Fibroblast of skin of scalp (primary cell): ENCODE measurements at places on chromosomes 2 and 18.

- DNase-seq, result no peak
Observed at GRCh38 chr2:42049221-42050009, 1.6 kb downstream of the PKDCC start.

- peak; percentile 29 for DNase-seq
Observed at GRCh38 chr2:120029672-120030640, 17.1 kb downstream of the EPB41L5 start.

DNA sequence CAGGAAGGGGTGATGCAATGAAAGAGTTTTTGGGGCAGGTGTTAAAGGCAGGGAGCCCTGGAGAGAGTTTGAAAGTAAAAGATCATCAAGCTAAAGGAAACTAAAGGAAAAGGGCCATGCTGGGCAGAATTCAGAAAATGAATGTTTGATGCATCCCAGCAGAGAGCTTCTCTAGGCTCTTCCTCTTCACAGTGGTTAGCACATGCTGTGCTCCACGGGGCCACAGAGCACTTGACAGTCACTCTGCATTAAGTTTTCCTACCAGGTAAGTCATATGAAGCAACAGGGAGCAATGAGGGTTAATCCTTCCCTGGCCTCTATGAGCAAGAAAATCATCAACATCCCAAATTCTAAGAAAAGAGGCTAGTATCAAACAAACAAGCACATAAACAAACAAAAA is 895.2 kb downstream of the TRIB2 start:
- DNase-seq, result no peak

DNA sequence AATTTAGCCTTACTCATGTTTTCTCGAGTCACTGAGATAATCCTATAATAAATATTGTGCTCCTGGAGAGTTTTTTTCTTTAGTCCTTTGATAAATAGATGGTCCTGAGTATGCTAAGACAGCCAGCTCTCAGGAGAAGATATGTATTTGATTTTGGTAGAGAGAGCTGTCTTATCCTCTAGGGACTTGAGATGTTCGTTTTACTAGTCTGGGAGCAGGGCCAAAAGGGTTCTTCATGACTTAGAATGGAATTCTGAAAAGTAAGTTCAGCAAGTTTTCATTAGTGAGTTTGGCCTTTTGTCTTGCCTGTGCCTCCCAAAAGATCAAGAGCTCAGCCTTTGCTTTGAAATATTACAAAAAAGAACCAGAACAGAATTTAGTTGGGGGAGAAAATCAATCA is 246.7 kb downstream of the BABAM2 start:
- peak; percentile 97 for DNase-seq

DNA sequence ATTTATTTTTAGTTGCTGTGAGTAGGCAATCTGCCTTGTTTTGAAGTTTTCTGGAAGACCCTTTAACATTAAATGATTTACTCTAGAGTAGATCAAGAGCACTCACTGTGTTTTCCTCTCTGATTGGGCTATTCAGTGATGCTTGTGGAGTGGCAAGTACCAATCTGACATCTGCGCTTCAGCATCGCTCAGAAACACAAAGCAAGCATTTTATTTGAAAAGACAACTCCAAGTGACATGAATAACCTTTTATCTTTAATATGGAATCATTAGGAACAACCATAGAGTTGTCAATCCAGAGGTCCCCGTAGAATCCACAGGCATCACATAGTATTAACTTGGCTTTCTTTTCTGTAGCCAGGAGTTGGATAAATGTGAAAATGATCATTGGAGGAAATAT is 114.7 kb downstream of the CPS1 start:
- no peak for DNase-seq

DNA sequence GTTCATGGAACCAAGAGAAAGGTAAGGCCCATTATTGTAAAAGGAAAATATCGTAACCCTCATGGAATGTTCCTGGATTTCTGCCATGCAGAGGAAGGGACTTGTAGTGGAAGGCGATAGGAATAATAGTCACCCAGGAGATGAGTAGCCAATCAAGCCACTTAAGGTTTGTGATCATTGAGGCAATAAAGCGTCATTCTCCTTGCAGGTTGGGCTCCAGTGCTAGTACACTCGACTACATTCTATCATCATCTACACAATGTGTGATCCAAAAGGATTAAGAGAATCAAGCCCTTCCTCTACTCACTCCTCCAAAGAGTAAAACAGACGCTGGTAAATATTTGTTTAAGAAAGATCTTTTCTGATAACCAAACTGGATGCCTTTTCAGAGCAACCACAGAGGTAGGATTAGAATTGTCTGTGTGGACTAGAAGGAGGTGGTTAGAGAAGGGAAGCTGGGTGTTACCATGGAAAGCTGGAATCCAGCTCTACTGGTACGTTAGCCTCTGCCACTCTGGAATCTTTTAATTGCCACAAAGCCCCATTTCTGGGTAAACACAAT is 245.7 kb downstream of the IKZF2 start:
- no peak for DNase-seq

GRCh38 chr2:108377401-108377800 is 353 bp upstream of the SULT1C4 start:
- peak; percentile 39 for DNase-seq

DNA sequence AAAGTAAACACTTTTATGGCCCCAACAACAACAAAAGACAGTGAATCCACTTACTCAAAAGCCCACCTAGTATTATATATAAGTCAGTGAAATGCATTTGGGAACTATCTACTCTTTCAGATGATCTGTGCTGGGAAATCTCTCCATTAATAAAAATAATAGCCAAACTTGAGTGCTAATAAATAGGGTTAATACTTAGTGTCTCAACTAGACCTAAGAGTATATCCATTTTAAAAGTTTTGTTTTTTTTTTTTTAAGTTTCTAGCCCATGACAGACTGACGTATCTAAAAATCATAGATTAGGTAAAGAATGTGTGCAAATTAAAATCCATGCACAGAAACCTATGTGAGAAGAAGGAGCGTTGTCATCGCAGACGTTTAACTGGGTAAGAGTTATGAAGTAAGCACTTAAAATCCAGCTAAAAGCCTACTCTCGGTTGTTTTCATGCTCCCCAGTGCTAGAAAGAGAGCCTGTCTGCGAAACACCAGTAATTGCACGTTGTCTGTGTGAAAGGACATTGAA is 83.4 kb upstream of the PELI1 start:
- no peak for DNase-seq

DNA sequence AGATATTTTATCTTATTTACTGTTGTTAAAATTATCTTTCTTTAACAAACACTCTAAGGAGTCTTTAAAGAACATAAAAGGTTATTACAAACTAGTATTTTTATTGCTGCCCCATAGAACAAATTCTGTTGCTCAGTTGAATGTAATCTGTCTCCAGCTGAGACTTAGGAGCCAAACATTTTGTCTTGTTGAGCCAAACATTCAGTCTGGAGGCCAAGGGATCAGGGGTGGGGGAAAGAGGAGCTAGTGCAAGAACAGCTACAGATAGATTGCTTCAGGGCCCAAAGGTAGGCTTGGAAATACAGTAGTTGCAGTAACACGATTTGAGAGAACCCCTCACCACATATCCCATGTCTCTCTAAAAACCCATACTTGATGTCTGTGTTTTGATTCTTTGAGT is 51.2 kb downstream of the TPGS2 start:
- no peak for DNase-seq

DNA sequence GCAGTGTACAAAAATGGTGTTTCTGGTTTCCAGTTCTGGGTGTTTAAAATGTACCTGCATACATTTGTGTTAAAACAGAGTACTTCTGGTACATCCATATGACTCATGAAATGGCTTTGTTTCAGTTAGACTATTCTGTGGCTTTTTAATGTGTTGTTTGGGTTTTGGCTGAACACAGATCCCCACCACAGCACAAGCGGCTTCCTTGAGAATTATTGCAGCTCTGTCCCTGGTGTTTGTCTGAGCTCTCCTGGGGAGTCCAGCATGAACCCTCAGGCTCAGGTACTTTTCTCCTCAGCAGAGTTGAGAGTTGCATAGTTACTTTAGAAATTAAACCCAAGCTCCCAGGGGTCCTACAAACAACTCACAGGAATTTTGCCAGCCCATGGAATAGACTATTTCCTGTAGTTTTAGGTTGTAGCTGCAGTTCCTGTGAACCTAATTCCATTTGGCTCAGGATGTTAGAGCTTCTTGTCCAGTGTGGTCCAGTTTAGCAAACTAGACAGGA is 64.8 kb upstream of the EML6 start:
- peak; percentile 53 for DNase-seq

DNA sequence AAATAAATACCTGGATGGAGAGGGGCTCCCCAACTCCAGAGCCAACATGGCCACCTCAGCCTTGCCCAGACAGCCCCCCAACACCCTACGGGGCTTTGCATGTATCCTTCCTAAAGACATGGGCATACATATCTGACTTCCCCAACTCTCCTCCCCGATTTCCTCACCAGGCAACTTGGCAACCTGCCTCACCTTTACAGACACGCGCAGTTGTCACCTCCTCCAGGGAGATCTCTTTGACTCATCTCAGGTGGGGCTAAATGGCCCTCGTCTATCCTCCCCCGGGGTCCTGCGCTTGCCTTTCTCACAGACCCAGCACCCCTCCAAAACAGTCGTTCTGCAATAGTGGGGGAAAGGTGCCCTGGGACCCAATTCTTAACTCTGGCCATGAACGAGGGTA is 10.6 kb upstream of the BIN1 start:
- no peak for DNase-seq

GRCh38 chr2:224938651-224939182 is 103.6 kb downstream of the DOCK10 start:
- DNase-seq, result no peak

DNA sequence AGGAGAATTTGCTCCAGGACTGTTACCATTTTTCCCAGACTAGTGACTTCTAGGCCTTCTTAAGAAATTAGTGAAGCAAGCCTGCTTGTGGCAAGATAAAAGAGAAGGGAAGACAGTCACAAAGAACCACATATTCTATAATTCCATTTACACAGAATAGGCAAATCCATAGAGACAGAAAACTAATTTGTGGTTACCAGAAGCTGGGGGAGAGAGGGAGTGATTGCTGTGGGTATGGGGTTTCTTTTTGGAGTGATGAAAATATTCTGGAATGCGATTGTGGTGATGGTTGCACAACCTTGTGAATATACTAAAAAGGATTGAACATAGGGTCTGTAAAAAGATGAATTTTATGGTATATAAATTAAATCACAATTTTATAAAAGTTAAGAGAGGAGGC is 37.5 kb upstream of the SIX2 start:
- DNase-seq, result peak; percentile 82

- DNase-seq, result no peak
Observed at GRCh38 chr2:62568983-62569837, 63.2 kb upstream of the TMEM17 start.

DNA sequence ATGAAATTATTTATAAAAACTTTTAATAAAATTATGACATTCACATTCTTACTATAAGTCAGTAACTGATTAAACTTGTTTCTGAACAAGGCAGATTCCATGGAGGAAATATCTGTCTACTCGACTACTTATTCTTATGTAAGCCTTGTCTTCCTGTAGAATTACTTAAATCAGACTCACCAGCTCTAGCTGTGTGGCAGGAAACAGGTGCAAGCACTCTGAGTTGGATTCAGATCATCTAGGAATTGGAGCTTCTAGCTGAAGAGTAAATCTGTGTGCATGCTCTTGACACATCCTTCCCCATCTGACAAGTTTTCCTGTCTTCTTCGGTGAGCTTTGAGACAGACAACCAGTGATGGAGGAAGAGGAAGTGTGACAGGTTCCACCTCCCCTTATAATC is 284.7 kb downstream of the TRIB2 start:
- no peak for DNase-seq

DNA sequence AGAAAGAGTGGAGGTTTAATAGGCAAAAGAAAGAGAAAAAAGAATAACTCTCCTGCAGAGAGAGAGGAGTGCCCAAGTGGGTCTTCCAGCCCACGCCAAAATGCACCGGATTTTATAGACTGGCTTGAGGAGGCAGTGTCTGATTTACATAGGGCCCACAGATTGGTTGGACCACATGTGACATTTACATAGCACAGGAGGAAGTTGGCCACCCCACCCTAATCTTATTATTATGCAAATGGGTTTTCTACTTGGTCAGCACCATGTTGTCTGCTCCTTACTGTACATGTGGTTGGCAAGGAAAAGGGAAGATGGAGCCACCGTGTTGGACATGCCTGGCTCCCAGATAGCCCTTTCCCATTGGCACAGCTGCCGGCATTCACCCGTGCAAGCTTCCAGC is 56.8 kb downstream of the SP110 start:
- no peak for DNase-seq

GRCh38 chr18:63405986-63406385 is 16.3 kb downstream of the VPS4B start:
- DNase-seq, result no peak

- DNase-seq, result no peak
Observed at GRCh38 chr18:63446266-63446665, 24.0 kb upstream of the VPS4B start.

DNA sequence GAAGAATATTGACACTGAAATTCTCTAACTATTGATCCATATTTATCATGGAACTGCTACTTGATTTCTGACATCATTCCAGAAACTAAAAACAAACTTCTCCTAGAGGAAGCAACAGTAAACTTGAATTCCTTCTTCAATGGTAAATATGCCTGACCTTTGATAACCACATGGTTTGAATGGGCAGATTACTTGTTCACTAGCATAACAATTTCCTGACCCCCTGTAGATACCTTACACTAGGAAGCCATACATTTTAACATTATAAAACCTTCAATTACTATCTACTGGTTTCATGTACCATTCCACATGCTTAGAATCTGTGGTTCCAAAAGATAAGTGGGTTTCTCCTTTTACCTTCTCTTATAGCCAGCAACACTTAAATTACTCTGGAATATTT is 36.5 kb upstream of the DSG1 start:
- no peak for DNase-seq

- no peak for DNase-seq
Observed at GRCh38 chr18:42644729-42645131, 470.8 kb downstream of the RIT2 start.

DNA sequence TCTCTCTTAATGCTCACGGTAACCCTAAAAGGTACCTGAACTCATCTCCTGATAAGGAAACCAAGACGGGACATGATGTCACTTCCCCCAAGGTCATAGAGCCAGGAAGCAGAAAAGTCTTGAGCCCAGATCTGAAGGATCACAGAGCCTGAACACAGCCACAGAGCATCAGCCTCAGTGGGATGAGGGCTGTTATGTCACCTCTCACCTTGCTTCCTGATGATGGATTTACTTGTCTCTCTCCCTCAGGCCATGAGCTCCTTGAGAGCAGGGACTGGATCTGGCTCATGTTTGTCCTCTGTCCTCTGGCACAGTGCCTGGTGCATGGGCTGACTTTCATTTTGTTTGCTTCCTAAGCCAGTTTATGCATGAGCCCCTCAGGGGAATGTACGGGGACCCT is 54.2 kb downstream of the SERTAD2 start:
- no peak for DNase-seq

- peak; percentile 43 for DNase-seq
Observed at GRCh38 chr2:160411167-160411566, 82.4 kb downstream of the RBMS1 start.
